H1 (cell line): ENCODE measurements at places on chromosomes 2 and 18. TPM values are rescaled to one million over a fixed set of nuclear protein-coding genes. Genes with fewer than 3 reads are reported as not detected.

WIPF1 gene
- polyA plus RNA-seq = 4.4 and 4.7 TPM in 2 replicates

CAD gene
- 130 and 197 TPM in 2 replicates for polyA plus RNA-seq

SFTPB gene
- polyA plus RNA-seq = not detected in 2 replicates

FAM237A gene
- not detected in 2 replicates for polyA plus RNA-seq

CENPA gene
- polyA plus RNA-seq = 17.6 and 19.4 TPM in 2 replicates

NEU2 gene
- 0.12 TPM in 1 of 2 replicates, not detected in the other for polyA plus RNA-seq

MYO5B gene
- polyA plus RNA-seq = 5.1 and 7.7 TPM in 2 replicates

POTEE gene
- 0.41 and 0.44 TPM in 2 replicates for polyA plus RNA-seq

ACADL gene
- polyA plus RNA-seq = 0.09 and 0.11 TPM in 2 replicates

AGXT gene
- 0.03 TPM in 1 of 2 replicates, not detected in the other for polyA plus RNA-seq

IGFBP2 gene
- 782 and 980 TPM in 2 replicates for polyA plus RNA-seq

TEX51 gene
- polyA plus RNA-seq = not detected in 2 replicates

ALPI gene
- polyA plus RNA-seq = not detected in 2 replicates

CRIM1 gene
- 9.4 and 13.8 TPM in 2 replicates for polyA plus RNA-seq

HOXD3 gene
- polyA plus RNA-seq = not detected in 2 replicates

ASB18 gene
- polyA plus RNA-seq = not detected in 2 replicates
